ENCODE measurements at places on chromosomes 4 and X.

DNA sequence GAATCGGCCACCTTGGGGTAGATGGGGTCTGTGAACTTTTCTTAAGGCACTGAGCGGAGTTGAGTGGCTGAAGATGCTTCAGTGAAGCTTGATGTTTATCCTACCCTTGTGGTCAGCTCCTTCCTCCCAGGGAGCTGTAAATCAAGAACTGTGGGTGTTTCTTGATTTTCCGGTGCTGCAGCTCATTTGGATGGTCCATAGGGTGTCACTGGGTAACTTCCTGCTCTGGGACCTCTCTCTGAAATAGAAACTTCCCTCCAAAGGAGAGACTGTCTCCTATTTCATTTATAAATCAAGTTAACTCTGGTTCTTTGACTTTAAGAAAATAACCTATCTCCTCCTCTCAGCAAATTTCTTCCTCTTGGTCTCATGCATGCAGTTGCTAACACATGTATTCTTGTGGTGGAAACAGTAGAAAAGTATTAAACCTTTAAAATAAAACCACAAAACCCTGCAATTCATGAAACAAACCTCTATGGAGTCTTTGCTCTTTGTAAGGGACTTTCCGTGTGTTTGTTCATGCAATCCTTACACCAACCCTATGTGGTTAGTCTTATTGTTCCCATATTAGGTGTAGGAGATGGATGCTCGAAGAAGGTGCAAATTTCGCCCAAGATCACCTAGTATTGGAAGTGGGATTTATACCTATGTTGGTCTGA is 110.3 kb downstream of the SHROOM3 start:
- no peak for DNase-seq

GRCh38 chr4:90095000-90095399 is 32.2 kb upstream of the CCSER1 start:
- DNase-seq: no peak

- no peak for DNase-seq
Observed at GRCh38 chrX:23908219-23909004, 606 bp downstream of the CXorf58 start.

DNA sequence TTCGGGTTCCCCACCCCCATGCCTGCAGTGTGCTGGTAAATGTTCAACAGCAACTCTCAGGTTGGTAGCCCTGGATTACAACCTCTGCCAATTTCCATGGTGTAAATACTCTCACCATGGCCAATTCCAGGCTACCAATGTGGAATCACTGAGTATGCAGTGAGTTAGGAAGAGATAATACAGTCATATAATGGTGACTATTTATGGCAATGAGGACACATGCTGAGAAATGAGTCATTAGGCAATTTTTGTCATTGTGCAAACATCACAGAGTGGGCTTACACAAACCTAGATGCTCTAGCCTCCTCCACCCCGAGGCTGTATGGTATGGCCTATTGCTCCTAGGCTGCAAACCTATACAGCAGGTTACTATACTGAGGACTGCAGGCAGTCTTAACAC is 4.6 kb upstream of the CLDN24 start:
- DNase-seq: no peak

Measured in NCI-H1930 (cell line).